ENCODE measurements at places on chromosomes 1 and 21. TPM values are rescaled to one million over a fixed set of nuclear protein-coding genes. Genes with fewer than 3 reads are reported as not detected.
A peak's percentile ranks its signal among the peaks of the same experiment; 100 is the strongest.

DNA sequence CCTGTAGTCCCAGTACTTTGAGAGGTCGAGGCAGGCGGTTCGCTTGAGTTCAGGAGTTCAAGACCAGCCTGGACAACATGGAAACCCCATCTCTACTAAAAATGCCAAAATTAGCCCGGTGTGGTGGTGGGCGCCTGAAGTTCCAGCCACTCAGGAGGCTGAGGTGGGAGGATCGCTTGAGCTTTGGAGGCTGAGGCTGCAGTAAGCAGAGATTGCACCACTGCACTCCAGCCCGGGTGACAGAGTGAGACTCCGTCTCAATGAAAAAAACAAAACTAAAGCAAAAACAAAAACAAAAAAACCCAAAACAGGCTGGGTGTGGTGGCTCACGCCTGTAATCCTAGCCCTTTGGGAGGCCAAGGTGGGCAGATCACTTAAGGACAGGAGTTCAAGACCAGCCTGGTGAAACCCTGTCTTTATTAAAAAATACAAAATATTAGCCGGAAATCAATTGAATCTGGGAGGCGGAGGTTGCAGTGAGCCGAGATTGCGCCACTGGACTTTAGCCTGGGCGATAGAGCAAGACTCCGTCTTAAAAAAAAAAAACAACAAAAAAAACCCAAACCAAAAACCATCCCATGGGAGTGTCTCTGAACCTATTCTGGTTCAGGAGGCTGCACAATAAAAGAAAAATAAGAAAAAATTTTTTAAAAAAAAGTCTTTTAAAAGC lies 1.7 kb upstream of the CGN start:
- H3K27me3 ChIP-seq = peaks cover 5% of the 10 kb centered on the region
- H3K27ac ChIP-seq = no peak overlapping the region
- DNase-seq = no peak

DNA sequence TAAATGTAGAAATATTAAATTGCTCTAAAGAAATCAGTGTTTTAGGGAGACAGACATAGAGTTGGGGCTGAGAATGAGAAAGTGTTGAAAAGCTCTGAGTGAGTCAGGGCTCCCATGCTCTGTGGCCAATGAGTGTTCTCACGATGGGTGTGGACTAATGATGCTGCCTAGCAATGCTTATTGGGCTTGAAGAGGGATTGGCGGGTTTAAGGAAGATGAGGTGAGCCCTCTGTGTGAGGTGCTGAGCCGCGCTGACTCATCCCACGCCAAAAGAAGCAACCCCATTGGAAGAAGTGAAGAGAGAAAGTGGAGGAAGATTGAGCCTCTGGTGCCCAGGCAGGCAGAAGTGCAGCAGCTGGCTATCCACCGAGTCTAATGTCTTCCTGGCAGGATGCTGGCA lies 65.1 kb upstream of the DPT start:
- no peak overlapping the region for H3K4me3 ChIP-seq
- H3K36me3 ChIP-seq = no peaks in the 10 kb centered on the region
- no peaks in the 10 kb centered on the region for H3K27me3 ChIP-seq

DNA sequence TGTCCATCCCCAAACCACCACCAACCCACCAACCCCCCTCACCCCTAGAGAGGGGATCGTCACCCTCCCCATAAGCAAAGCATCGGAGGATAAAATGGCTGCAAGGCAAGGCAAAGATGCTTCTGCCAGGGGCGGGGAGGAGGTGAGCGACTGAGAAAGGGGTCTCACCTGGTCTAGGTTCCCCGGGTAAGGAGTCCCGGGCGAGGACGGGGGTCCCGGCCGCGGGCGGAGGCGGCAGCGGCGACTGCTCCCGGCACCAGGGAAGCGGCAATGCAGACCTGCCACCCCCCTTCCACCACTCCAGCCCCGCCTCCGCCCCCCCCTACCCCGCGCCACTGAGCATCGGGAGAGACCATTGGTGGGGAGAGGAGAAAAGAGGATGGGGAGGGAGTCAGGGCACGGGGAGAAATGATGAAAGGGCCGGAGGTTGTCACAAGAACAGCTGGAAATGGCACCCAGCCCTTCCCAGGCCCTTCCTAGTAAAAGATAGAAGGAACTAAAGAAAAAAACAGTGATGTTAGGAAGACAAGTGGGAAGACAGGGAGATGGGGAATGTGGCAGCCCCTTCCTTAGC lies at the start of gene SV2A:
Gene SV2A (minus strand): TSS at position 274 of the 574 bp plus-strand sequence. CDS start 4,004 bp downstream, outside the sequence.
- H3K27ac ChIP-seq = no peak within 1 kb of the TSS
- peaks cover 22% of the 10 kb centered on the region for H3K4me1 ChIP-seq
- H3K36me3 ChIP-seq = peaks cover 3% of the 10 kb centered on the region
- H3K27me3 ChIP-seq = no peaks in the 10 kb centered on the region
- peak; percentile 8 for DNase-seq

GRCh38 chr1:42239555-42239954 lies 75.0 kb upstream of the GUCA2A start:
- H3K36me3 ChIP-seq = no peaks in the 10 kb centered on the region
- no peak overlapping the region for H3K4me3 ChIP-seq
- no peak for DNase-seq
- no peak overlapping the region for H3K27ac ChIP-seq

- H3K36me3 ChIP-seq = no peaks in the 10 kb centered on the region
- no peaks in the 10 kb centered on the region for H3K27me3 ChIP-seq
- no peaks in the 10 kb centered on the region for H3K4me1 ChIP-seq
- H3K27ac ChIP-seq = no peak overlapping the region
Measured at GRCh38 chr1:152869808-152870419, 8.2 kb upstream of the SMCP start.

DNA sequence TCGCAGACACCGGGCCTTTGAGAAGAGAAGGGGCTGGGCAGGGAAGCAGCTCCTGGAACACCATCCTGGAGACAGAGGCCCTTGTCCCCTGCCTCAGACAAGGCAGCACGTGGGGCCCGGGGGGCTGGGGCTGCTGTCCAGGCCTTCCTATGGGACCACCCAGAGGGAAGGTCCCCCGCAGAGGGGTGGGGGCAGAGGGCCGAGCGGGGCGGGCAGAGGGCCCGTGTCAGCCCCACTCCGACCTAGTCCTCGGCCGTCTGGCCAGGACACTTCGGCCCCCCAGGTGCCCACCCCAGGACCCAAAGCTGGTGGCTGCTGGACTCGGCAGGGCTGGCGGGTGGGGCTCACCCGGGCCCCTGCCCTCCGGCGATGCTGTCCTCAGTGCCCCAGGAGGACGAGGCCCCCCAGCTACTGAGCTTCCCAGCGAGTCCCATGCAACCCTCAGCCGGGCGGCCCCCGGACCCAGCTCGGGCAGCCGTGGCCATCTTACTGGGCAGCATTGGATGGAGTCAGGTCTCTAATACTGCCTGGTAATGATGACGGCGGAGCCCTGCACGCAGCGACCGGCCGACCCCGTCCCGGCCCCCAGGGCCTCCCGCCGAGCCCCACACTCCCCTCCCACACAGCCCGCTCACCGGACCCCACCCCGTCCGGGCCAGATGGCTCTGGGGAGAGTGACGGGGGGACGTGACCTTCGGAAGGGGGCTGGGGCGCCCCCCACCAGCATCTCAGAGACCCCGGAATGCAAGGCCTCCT lies 6.9 kb upstream of the TTLL10 start:
- no peaks in the 10 kb centered on the region for H3K36me3 ChIP-seq
- no peaks in the 10 kb centered on the region for H3K27me3 ChIP-seq
- H3K27ac ChIP-seq = no peak overlapping the region
- no peak for DNase-seq
- no peaks in the 10 kb centered on the region for H3K4me1 ChIP-seq
- no peak overlapping the region for H3K4me3 ChIP-seq

GRCh38 chr1:73701826-73702225 lies 496.1 kb downstream of the LRRIQ3 start:
- no peaks in the 10 kb centered on the region for H3K4me1 ChIP-seq
- H3K36me3 ChIP-seq = no peaks in the 10 kb centered on the region
- no peak overlapping the region for H3K27ac ChIP-seq
- no peak for DNase-seq

GRCh38 chr1:204112876-204113730 lies 38.7 kb downstream of the ETNK2 start:
- H3K36me3 ChIP-seq = no peaks in the 10 kb centered on the region
- H3K27ac ChIP-seq = no peak overlapping the region
- H3K4me1 ChIP-seq = no peaks in the 10 kb centered on the region
- no peak for DNase-seq
- H3K4me3 ChIP-seq = no peak overlapping the region
- no peaks in the 10 kb centered on the region for H3K27me3 ChIP-seq

DNA sequence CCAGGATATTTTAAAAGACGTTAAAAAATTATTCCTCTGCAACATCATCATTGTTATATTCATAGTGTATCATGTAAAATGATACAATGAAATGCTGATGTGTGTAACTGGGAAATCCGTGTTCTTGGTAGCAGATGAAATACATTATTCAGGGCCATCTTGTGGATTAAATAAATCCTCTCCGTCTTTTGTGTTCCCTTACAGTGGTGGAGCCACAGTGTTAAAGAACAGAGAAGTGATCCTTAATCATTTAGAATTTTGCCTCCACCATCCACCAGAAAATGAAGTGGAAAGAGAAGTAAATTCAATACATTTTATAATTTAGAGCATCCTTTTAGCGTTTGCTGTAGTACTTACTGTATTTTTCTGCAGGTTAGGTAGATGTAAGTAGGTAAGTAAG lies 1.3 kb downstream of the DYRK3 start:
- no peaks in the 10 kb centered on the region for H3K36me3 ChIP-seq
- peaks cover 13% of the 10 kb centered on the region for H3K4me1 ChIP-seq
- H3K27me3 ChIP-seq = no peaks in the 10 kb centered on the region
- no peak overlapping the region for H3K27ac ChIP-seq
- no peak overlapping the region for H3K4me3 ChIP-seq

DNA sequence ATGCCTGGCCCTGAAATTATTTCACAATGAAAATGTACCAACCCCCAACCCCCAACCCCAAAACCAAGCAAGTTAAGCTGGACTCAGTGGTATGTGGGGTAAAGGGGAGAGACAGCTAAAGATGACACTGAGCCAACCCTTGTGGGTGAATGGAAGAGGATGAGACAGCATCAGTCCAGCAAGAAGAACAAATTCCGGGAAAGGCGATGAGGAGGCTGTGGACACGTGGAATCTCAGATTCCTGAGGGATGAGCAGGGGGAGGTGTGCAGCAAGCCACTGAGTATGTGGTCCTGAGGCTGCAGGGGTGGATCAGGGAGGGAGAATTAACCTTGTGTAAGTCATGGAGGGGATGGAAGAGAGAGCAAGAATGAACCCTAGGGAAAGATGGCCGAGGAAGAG lies 14.4 kb upstream of the ZNF362 start:
- no peak overlapping the region for H3K27ac ChIP-seq
- H3K27me3 ChIP-seq = no peaks in the 10 kb centered on the region
- no peaks in the 10 kb centered on the region for H3K4me1 ChIP-seq
- DNase-seq = no peak
- no peaks in the 10 kb centered on the region for H3K36me3 ChIP-seq

DNA sequence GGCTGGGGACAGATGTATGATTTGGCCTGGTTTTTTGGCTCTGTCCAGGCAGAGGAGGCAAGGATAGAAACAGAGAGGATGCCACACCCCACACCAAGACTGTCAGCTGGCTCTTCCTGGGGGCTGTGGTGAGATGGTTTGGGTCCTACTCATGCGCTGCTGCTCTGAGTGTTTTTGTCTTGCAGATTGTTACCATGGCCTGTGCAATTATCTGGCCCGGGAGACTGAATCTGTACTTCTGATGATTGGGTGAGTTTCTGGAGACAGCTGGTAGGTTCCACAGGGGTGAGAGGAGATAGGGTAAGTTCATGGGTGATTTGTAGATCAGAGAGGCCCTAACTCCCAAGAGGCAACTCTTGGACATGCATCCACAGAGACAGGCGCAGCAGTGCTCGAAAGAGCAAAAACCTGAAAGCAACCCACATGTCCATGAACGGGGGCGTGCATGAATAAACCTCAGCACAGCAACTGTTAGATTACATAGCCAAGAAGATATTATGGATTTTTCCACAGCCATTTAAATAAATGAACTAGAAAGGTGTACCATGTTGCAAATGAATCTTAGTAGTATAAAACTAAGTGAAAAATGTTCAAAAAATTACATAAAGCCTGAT lies 17.8 kb downstream of the AADACL4 start:
- H3K27ac ChIP-seq = no peak overlapping the region
- H3K27me3 ChIP-seq = no peaks in the 10 kb centered on the region
- H3K4me3 ChIP-seq = no peak overlapping the region
- DNase-seq = no peak
- H3K4me1 ChIP-seq = peaks cover 5% of the 10 kb centered on the region
- H3K36me3 ChIP-seq = no peaks in the 10 kb centered on the region

DNA sequence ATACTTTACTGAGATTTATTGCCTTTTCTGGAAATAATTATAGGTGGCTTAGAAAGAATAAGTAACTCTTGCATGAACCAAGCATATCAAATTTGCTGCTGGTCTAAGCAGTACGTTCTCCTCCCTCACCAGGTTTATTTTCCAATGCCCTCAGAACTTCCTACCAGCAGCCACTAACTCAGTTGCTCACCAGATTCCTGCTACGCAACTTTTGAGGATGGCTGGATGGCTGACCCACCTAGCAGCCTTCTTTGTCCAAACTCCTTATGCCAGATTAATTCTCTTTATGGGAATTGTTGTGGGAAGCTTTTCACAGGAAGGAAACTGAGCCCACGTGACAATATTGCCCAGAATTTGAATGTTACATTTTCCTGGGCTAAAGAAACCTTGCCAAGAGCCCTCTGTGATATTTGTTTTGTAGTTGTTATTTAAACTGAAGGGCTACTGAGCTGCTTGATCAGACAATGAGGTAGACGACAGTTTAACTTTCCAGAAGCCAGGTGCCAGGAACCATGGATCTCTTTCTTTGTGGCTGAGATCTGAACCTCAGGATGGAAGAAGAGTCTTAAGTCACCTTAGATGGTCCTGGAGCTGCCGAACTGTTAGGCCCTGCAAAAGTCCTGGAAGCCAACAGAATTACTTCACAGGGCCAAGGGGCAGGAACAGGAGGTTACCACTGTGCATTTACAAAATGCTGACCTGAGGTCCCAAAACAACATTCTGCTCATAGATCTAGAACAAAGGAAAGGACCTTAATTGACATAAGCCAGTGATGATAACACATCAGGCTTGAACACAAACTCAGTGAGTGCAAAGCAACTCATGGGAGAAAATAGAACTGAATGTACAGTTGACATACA lies 85.5 kb upstream of the ATP1A1 start:
- no peaks in the 10 kb centered on the region for H3K36me3 ChIP-seq
- H3K4me1 ChIP-seq = no peaks in the 10 kb centered on the region
- no peak overlapping the region for H3K4me3 ChIP-seq
- H3K27me3 ChIP-seq = peaks cover 4% of the 10 kb centered on the region
- DNase-seq = no peak

- H3K4me3 ChIP-seq = no peak overlapping the region
- H3K27ac ChIP-seq = no peak overlapping the region
- no peaks in the 10 kb centered on the region for H3K27me3 ChIP-seq
- DNase-seq = no peak
- H3K4me1 ChIP-seq = no peaks in the 10 kb centered on the region
Measured at GRCh38 chr1:38735651-38736161, 123.9 kb downstream of the RRAGC start.

GRCh38 chr1:116573431-116574095 lies 2.7 kb upstream of the CD58 start:
- no peaks in the 10 kb centered on the region for H3K36me3 ChIP-seq
- H3K27me3 ChIP-seq = no peaks in the 10 kb centered on the region
- no peak overlapping the region for H3K27ac ChIP-seq
- DNase-seq = no peak

GRCh38 chr1:231706934-231707333 lies 80.3 kb downstream of the DISC1 start:
- H3K4me3 ChIP-seq = no peak overlapping the region
- no peak overlapping the region for H3K27ac ChIP-seq
- no peak for DNase-seq
- no peaks in the 10 kb centered on the region for H3K36me3 ChIP-seq

NR1I3 gene
- not detected for total RNA-seq

PRAMEF17 gene
- not detected for total RNA-seq

MTR gene
- total RNA-seq = 48.0 TPM

TSPAN2 gene
- total RNA-seq = 1.3 TPM

DHX9 gene
- total RNA-seq = 342 TPM

VHLL gene
- total RNA-seq = 0.35 TPM

OR2AJ1 gene
- total RNA-seq = not detected

TCEA3 gene
- total RNA-seq = 1.4 TPM

TMEM79 gene
- 11.2 TPM for total RNA-seq

KRTAP20-4 gene
- not detected for total RNA-seq
